Right ventricle myocardium inferior (tissue), 1 donor: ENCODE measurements at places on chromosomes 4 and X. TPM values are rescaled to one million over a fixed set of nuclear protein-coding genes. Genes with fewer than 3 reads are reported as not detected.

The XPNPEP2 gene
- total RNA-seq: 0.68 TPM

The CENPE gene
- 0.51 TPM for total RNA-seq

The PDLIM5 gene
- total RNA-seq: 1,145 TPM

The PAK3 gene
- 0.60 TPM for total RNA-seq

The CFAP299 gene
- total RNA-seq: 0.38 TPM

The NSG1 gene
- total RNA-seq: 8.9 TPM

The EXOC1L gene
- total RNA-seq: not detected

The DUX4 gene
- not detected for total RNA-seq

The ERCC6L gene
- 0.14 TPM for total RNA-seq

The PLS3 gene
- 44.7 TPM for total RNA-seq
